ENCODE measurements at places on chromosomes 7 and 10.
A peak's percentile ranks its signal among the peaks of the same experiment; 100 is the strongest.

DNA sequence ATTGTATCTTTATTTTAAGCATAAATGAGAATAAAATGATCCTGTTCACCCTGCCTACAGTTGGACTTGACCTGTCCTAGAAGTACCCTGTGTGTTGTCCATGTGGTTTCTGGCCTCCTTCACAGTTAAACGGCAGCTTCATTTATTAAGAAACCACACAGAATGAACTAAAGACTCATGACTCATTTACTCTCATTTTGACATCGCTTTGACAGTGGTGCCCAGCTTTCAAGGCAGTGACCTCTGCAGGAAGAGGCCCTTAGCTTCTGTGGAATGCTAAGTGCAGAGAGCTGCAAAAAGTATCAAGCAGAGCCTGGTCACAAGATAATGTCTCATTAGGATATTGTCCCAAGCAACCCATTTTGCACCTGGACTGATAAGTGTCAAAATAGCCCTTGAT lies 93.4 kb downstream of the AVL9 start:
- no peak for DNase-seq

- no peak for DNase-seq
Measured at GRCh38 chr7:111986601-111987000, 219.6 kb downstream of the DOCK4 start.

GRCh38 chr7:15778191-15778590 lies 91.7 kb upstream of the MEOX2 start:
- DNase-seq: no peak

DNA sequence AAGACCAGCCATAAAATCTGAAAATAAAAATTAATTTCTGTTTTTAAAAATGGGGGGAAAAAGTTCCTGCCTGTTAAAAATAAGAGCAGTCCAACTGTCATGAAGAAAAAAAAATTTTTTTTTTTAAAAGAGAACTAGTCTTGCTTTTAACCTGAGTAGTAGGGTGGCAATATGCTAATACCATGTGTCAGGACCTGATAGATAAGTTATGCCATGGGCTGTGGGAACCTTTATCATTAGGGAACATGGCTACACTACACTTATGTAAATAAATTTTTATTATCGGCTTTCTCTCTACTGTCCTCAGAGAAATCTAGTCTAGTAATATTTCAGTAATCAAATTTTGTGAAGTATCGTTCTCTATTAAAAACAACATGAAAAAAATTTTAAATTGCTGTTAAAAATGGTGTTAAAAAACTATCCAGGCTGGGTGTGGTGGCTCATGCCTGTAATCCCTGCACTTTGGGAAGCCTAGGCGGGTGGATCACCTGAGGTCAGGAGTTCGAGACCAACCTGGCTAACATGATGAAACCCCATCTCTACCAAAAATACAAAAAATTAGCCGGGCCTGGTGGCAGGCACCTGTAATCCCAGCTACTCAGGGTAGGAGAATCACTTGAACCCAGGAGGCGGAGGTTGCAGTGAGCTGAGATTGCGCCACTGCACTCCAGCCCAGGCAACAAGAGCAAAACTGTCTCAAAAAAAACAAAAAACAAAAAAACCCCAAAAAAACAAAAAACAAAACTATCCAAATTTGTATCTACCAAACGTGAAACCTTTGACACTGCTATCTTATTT lies 20.7 kb downstream of the NT5C3A start:
- no peak for DNase-seq

- DNase-seq: no peak
Measured at GRCh38 chr10:117519879-117520278, 22.7 kb upstream of the EMX2 start.

DNA sequence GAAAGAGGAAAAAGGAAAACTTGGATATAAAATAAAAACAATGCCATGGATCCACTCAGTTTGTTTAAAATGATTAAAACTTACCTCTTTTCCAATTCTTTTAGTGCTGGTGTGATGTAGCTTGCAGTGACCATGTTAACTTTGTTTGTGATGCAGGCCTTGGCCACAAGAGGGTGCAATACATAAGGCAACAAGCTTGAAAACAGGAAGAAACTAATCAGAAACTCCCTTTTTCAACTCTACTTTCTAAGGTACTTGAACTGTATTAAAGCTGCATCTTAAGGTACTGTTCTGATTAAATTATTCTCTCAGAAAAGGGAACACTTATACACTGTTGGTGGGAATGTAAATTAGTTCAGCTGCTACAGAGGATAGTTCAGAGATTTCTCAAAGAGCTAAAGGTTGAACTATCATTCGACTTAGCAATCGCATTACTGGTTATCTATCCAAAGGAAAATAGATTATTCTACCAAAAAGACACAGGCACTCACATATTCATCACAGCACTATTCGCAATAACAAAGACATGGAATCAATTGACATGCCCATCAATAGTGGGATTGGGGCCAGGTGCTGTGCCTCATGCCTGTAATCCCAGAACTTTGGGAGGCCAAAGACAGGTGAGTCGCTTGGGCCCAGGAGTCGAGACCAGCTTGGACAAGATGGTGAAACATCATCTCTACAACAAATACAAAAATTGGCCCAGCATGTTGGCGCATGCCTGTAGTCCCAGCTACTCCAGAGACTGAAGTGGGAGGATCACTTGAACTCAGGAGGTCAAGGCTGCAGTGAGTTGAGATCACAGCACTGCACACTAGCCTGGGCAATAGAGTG lies 50.9 kb downstream of the AASS start:
- peak; percentile 46 for DNase-seq

DNA sequence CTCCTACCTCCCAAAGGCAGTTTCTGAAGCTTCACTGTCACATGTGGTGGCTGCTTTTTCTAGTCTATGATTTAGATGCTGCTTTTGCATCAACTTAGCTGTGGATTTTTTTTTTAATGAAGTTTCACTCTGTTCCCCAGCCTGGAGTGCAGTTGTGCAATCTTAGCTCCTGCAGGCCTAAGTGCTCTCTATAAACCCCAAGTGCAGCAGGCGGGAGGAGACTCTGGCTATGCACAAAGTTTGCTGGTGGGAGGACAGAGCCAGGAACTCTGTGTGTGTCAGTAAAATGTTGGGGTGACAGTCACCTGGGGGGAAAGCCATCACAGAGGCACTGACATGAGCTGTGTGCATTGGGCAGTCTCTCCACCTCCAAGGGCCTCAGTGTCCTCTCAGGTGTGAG lies 138.8 kb upstream of the FAM20C start:
- no peak for DNase-seq

GRCh38 chr10:114060456-114060855 lies 16.8 kb downstream of the ADRB1 start:
- no peak for DNase-seq

DNA sequence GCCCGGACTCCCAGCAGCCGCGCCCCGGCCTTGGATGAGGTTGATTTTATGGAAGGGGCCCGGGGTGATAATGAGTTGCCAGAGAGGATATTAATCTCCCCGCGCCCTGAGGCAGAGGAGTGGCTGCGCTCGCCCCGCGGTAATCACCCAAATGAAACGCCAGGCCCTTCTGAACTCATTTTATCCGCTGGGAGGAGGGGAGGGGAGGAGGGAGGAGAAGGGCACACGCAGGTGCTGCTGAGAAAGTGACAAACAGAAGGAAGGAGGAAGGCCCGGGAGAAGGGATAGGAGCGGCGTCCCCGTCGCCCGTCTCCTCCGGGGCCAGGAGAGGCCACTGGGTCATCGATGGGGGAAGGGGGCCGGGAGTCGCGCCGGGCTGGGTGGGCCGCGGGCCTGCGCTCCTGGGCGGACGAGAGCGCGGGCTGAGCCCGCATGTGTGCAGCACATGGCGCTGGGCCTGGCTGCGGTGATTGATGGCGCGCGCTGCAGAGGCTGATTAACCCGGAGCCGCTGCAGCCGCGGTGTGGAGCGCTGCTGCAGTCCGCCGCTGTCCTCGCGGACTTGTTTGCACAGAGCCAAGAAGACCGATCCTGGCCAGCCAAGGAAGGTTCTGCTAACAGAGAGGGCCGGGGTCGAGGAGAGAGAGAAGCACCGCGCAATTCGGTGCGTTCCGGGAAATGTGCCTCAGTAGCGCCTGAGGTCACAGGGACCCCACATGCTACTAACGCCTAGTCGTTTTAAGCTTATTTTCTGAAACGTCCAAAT lies 6.5 kb downstream of the MNX1 start:
- no peak for DNase-seq

GRCh38 chr10:114310346-114310745 lies 71.3 kb downstream of the VWA2 start:
- DNase-seq: no peak

GRCh38 chr7:3588341-3588740 lies 287.3 kb downstream of the SDK1 start:
- DNase-seq: peak; percentile 6

DNA sequence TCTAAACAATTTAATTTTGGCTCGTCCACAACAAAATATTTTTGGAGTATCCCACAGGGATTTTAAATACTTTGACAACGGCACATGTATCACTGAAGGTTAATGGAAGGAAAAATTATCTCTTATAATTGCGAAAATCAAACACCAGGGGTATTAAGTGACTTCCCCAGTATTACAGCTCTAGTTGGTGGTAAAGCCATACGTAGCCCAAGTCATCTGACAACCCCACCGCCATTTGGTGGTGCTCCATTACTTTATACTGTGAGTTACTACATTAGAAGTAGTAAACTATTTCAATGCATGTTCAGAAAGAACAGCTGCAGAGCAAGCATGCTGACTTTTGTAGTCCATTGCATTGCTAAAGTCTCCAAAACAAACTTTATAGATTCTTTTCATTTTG lies 179.7 kb downstream of the HGF start:
- no peak for DNase-seq

- DNase-seq: peak; percentile 67
Measured at GRCh38 chr7:36390199-36391090, 783 bp downstream of the ANLN start.

DNA sequence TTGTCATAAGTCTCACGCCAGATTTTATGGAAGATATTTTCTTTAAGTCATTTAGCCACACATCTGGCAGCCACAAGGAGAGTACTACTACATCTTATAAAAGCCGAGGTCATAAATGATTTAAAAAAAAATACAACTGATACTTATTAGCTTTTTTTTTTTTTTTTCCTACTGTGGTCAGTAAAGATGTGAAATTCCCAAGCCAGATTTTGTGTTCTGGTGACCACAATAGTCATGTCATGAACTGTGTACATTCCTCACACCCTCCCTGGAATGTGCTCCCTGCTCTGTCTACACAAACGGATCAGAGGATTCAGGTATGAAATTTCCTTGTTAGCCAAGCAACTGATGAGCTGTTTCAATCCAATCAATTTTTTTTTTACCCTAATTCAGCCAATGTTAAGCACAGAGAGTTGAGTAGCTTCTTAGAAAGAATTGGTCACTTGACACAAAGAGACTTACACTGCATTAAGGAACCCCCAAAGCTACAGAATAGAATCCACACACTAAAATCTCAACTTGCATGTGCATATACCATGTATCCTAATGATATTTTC lies 54.7 kb downstream of the CHRM2 start:
- no peak for DNase-seq

- DNase-seq: peak; percentile 55
Measured at GRCh38 chr7:138008588-138009349, 6.9 kb upstream of the CREB3L2 start.

GRCh38 chr10:110494532-110494931 lies 3.2 kb upstream of the DUSP5 start:
- no peak for DNase-seq

- no peak for DNase-seq
Measured at GRCh38 chr7:158783595-158783994, 45.7 kb downstream of the ESYT2 start.

GRCh38 chr10:3850999-3851937 lies 66.3 kb upstream of the KLF6 start:
- DNase-seq: no peak

GRCh38 chr7:99170730-99171074 lies 26.8 kb upstream of the SMURF1 start:
- DNase-seq: no peak

GRCh38 chr7:128373606-128374005 lies 12.1 kb upstream of the PRRT4 start:
- no peak for DNase-seq

GRCh38 chr7:27936047-27936767 lies 196.2 kb downstream of the TAX1BP1 start:
- no peak for DNase-seq

All from NCI-H1105 (cell line).